ENCODE measurements at places on chromosomes 5 and 9.
A peak's percentile ranks its signal among the peaks of the same experiment; 100 is the strongest.

GRCh38 chr9:131720330-131720729 lies 19.5 kb downstream of the RAPGEF1 start:
- DNase-seq: no peak

- DNase-seq: no peak
These were observed 54.1 kb upstream of the TMEM161B start for GRCh38 chr5:88322785-88323184.

DNA sequence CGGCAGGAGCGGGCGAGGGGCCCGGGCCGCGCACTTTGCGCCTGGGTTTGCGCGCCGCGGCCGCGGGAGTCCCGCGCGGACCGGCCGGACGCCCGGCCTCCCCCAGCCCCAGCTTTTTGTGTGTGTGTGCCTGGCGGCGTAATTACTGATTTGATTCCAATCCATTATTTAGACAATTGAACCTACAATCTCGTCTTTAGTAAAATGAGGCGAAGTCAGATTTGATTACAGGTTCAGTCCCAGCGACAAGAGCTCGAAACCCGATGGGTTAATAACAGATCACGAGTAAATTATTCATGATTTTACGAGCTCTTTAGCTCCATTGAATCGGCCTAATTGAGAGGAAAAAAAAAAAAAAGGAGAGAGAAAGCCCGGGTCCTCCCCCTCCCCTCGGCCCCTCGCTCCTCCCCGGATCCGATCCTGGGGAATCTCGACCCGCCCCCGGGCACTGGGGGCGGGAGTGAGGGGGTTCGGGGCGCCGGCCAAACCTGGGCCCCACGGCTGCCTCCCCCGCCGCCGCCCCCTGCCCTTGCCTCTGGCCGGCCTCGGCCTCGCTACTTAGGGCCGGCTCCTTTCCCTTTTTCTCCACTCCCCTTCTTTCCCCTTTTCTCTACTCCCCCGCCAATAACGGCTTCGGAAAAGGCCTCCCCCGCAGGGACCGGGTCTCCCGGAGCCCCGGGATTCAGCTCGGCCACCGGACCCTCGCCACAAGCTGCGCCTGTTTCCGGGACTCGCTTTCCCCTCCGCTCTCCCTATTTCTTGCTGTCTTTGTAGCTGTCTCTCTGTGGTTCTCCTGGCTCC lies 6.6 kb downstream of the LHX2 start:
- DNase-seq: no peak

GRCh38 chr9:81083854-81084512 lies 605.4 kb downstream of the TLE1 start:
- no peak for DNase-seq

- DNase-seq: no peak
These were observed 76.9 kb upstream of the OLFM1 start for GRCh38 chr9:135010586-135010860.

DNA sequence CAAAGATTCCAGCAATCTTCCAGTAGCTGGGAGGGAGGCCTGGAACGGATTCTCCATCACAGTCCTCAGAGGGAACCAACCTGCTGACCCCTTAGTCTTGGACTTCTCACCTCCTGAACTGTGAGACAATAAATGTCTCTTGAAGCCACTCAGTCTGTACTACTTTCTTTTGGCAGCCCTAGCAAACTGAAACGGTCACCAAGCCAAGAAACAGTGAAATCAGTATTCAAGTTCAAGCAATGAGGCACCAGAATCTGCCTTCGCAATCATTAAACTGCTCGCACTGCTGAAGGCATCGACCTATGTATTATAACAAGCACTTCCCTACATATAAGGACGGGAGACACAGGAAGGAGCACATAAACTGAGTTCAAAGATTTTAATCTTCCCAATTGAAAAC lies 120.6 kb upstream of the PUM3 start:
- no peak for DNase-seq

DNA sequence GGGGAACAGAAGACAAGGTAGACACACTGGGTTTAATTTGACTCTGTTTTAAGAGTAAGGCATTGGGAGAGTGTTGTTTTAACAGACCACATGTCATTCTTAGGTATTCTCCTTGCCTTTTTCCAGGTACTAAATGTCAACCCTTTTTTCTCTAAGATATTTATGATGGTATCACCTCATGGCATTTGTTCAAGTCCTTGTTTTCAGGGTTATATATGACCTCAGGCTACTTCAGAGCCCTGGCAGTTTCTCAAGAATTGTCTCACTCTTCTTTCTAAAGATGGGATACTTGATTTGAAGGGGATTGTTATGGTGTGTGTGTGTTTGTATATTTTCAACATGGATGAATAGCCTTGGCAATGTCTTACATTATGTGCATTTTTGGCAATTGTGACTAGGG lies 131.1 kb upstream of the ACTBL2 start:
- DNase-seq: no peak

- DNase-seq: no peak
These were observed 5.4 kb upstream of the RNF180 start for GRCh38 chr5:64160201-64160600.

- no peak for DNase-seq
These were observed 97.8 kb downstream of the SNX18 start for GRCh38 chr5:54615381-54615780.

GRCh38 chr9:92977279-92977678 lies 30.0 kb downstream of the FGD3 start:
- no peak for DNase-seq

GRCh38 chr5:34832568-34832967 lies 6.4 kb upstream of the TTC23L start:
- DNase-seq: no peak

DNA sequence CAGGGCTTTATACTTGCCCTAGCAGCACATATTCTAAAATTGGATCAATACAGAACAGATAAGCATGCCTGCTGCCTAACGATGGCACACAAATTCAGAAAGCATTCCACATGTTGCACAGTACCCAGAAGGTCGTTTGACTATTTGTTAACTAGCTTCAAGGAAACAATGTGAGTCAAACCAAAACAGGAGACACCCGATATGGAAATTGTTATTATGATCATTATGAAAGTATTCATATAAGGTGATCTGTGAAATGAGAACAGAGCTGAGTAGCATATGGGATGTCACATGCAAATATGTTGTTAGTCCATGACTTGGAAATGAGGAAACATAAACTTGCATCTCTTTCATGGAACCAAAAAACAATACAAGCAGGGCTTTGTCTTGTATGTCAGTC lies 56.3 kb upstream of the BICD2 start:
- DNase-seq: no peak

DNA sequence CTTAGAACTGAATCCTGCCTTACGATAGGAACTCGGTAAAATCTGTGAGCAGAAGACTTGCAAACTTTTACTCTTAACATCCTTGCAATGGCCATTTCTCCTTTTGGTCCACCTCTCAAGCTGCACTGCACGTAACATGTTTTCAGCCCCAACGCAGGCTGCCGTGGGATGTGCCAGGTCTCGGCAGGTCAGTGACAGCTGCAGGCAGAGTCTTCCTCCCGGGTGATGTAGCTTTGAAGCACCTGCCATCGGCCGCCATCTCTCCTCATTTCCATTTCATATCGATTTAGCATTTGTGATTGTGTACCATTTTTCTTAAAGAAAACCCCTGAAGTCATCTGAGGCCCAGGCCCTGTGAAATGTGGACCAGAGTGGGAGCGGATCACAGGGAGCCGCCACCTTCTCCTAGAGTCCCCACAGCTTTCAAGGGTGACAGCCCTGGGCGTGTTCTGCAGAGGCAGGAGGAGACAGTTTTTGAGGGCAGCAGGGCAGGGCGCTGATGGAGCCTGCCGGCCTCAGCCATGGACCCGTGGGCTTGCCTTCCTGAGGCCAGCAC lies 25.8 kb upstream of the LPCAT1 start:
- no peak for DNase-seq

DNA sequence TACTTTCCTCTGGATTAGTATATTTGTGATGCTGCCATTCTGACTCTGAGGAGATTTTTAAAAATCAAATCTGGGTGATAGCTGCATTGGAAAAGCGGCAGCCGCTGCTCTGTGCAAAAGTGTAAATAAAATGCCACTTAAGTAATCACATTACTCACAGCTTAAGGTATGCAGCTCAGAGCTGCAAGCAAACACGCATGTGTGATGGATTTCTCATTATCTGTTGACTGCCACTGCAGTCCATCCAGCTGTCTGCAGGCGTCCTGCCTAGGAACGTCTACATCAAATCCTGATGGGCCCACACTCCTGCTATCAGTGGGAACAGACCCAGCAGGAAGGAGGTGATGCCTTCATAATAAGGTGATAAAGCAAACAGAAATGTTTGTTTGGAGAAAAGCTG lies 216.9 kb downstream of the SPOCK1 start:
- DNase-seq: no peak

DNA sequence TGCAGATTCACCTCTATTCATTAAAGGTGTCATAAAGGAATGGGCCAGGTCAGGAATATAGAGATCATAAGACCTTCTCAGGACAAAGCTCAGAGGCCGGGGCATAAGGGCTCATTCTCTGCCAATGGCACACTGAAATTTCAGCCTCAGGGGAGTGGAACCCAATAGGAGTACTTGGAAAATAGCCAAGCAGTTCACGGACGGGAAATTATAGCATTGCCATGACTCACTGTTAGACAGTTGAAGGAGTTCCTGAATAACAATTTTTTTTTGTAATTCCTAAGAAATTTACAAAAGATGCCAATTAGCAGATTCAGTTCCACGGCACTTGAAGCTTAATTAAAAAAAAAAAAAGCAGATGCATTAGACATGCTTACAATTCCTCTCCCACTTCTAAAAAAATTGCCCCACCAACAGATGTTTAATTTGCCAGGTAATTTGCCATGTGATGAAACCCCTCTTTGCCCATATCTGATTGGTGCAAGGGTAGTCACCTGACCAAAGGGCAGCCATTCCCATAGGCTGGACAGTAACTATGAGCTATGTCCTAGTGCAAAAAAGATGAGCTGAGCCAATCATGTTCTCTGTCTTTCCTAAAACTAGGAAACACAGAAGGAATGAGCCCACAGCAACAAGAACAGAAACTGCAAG lies 58.6 kb downstream of the PTCD2 start:
- DNase-seq: no peak

DNA sequence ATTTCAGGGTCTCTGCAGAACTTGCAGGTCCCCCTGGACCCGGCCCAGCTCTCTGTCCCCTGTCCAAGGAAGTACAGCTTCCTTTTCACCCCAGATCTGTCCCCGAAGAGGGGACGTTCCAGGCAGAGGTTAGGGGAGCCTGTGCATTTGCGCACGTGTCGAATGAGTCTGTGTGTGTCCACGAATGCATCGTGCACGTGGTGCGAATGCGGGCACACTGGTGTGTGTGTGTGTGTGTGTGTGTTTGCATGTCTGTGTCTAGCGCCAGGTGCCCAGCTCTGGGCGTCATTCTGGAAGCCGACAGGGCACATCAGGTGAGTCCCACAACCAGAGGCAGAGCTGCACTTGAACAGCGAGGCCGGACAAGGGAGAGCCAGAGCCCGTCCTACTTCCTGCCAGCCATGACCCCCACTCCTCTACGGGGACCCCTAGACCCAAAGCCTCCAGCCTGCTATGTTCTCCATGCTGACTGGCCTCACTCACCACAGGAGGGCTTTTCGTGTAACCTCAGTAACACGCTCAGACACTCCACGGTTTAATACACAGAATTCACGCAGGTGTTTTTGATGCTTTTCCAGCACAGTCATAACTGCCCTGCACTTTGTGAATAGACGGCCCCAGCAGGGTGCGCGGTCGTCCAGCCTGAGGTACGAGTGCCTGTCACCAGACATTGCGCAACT lies 41.3 kb upstream of the CACNA1B start:
- DNase-seq: no peak

- DNase-seq: no peak
These were observed 46.8 kb upstream of the ANKRD55 start for GRCh38 chr5:56279979-56280378.

- peak; percentile 7 for DNase-seq
These were observed 25.4 kb downstream of the TYRP1 start for GRCh38 chr9:12718482-12719026.

- no peak for DNase-seq
These were observed 210.8 kb downstream of the TSSK1B start for GRCh38 chr5:113223831-113224604.

All from hippocampal formation (tissue), 2 donors.